ENCODE measurements at places on chromosomes 1 and 21. TPM values are rescaled to one million over a fixed set of nuclear protein-coding genes. Genes with fewer than 3 reads are reported as not detected.

DNA sequence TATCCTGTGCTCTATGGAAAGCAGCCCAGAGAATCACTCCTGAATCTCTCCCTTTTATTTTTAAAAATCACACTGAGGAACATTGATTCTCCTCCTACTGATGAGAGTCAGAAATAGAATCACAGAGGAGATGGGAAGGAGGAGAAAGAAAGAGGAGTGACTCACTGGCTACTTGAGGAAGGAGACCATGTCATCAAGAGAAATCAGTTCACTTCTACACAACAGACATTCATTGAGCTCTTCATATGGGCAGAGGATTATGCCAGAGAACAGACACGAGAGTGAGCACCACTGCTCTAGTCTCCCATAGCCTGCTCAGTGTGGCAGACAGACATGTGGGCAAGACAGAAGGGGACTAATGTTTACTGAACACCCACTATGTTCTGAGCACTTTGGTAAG, 44.2 kb downstream of the RAB3B start:
- no peak overlapping the region for H3K27ac ChIP-seq
- H3K36me3 ChIP-seq = no peaks in the 10 kb centered on the region
- no peaks in the 10 kb centered on the region for H3K27me3 ChIP-seq
- no peaks in the 10 kb centered on the region for H3K4me1 ChIP-seq

- DNase-seq = no peak
- no peaks in the 10 kb centered on the region for H3K36me3 ChIP-seq
- H3K4me1 ChIP-seq = no peaks in the 10 kb centered on the region
- no peak overlapping the region for H3K27ac ChIP-seq
- no peak overlapping the region for H3K4me3 ChIP-seq
These were observed 1.8 kb downstream of the VWA1 start for GRCh38 chr1:1437033-1437903.

- H3K4me1 ChIP-seq = no peaks in the 10 kb centered on the region
- no peaks in the 10 kb centered on the region for H3K36me3 ChIP-seq
- H3K27ac ChIP-seq = no peak overlapping the region
These were observed 60.2 kb downstream of the RIPK4 start for GRCh38 chr21:41706678-41707077.

GRCh38 chr1:230114237-230114651, 47.2 kb downstream of the GALNT2 start:
- H3K36me3 ChIP-seq = peaks cover 1% of the 10 kb centered on the region
- no peak overlapping the region for H3K27ac ChIP-seq
- no peaks in the 10 kb centered on the region for H3K27me3 ChIP-seq
- H3K4me1 ChIP-seq = peaks cover 4% of the 10 kb centered on the region
- no peak for DNase-seq

DNA sequence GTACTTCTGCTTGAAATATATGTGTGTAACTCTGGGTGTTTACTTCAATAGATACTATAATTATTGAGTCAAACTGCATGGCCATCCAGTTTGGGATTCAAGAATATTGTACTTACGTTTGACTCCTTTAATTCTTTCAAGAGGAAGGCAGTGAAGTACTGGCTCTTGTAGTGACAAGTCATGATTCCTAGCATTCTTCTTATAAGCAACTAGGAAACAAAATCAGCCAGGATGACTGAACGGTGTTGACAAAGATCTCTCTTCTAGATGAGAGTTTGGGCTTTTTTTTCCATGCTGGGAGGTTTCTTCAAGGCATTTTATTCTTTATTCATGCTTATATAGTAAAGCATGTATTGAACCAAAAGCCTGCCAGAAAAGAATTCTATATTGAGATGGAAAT, 58.3 kb downstream of the CLEC20A start:
- H3K36me3 ChIP-seq = peaks cover 3% of the 10 kb centered on the region
- H3K4me3 ChIP-seq = no peak overlapping the region
- H3K4me1 ChIP-seq = no peaks in the 10 kb centered on the region
- H3K27ac ChIP-seq = no peak overlapping the region
- H3K27me3 ChIP-seq = no peaks in the 10 kb centered on the region
- DNase-seq = no peak

DNA sequence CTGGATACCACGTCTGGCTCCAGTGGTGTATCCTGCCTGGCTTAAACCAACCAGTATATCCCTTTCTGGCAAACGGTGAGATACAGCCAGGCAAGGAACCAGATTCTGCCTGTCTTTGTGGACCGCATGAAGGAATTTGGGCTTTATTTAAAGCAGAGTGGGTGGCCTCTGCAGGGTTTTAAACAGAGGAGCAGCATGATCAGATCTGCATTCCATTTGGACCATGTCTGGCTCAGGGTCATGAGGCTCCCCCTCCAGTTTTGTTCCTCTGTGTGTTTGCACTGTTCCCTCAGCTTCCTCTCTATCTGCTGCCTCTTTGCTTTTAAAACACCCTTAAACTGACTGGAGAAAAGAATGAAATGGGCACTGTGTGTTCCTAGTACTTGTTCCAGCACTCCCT, 195.0 kb downstream of the GIPC2 start:
- H3K27ac ChIP-seq = no peak overlapping the region
- no peaks in the 10 kb centered on the region for H3K27me3 ChIP-seq
- no peaks in the 10 kb centered on the region for H3K36me3 ChIP-seq
- DNase-seq = no peak
- no peak overlapping the region for H3K4me3 ChIP-seq
- H3K4me1 ChIP-seq = no peaks in the 10 kb centered on the region

DNA sequence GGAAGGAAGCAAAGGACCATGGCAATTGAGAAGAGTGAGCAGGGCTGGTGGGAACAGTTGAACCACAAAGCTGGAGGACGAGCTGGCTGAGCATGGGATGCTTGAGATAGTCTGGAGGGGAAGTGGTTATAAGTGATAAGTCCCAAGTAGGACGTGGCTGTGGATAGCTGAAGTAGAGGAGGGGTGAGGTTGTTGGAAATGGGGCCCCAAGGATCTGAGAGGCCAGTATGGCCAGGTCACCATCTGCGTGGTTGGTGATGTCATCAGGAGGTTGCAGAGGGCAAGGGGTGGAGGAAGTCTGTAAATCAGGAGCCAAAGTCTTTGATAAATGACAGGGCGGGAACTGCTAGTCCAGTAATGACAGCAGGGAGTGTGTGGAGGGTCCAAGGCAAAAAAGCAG, 11.0 kb upstream of the REN start:
- no peak overlapping the region for H3K4me3 ChIP-seq
- H3K27ac ChIP-seq = no peak overlapping the region
- H3K27me3 ChIP-seq = no peaks in the 10 kb centered on the region
- no peak for DNase-seq
- H3K4me1 ChIP-seq = no peaks in the 10 kb centered on the region
- H3K36me3 ChIP-seq = no peaks in the 10 kb centered on the region

- no peak for DNase-seq
- no peaks in the 10 kb centered on the region for H3K27me3 ChIP-seq
- H3K27ac ChIP-seq = peak overlapping the region; percentile 43
- no peaks in the 10 kb centered on the region for H3K36me3 ChIP-seq
- no peak overlapping the region for H3K4me3 ChIP-seq
These were observed 307.1 kb downstream of the CTH start for GRCh38 chr1:70718086-70718630.

- H3K4me1 ChIP-seq = peaks cover 4% of the 10 kb centered on the region
- H3K4me3 ChIP-seq = no peak overlapping the region
- no peak for DNase-seq
- no peak overlapping the region for H3K27ac ChIP-seq
These were observed 446.9 kb upstream of the LRRC7 start for GRCh38 chr1:69120817-69121216.

DNA sequence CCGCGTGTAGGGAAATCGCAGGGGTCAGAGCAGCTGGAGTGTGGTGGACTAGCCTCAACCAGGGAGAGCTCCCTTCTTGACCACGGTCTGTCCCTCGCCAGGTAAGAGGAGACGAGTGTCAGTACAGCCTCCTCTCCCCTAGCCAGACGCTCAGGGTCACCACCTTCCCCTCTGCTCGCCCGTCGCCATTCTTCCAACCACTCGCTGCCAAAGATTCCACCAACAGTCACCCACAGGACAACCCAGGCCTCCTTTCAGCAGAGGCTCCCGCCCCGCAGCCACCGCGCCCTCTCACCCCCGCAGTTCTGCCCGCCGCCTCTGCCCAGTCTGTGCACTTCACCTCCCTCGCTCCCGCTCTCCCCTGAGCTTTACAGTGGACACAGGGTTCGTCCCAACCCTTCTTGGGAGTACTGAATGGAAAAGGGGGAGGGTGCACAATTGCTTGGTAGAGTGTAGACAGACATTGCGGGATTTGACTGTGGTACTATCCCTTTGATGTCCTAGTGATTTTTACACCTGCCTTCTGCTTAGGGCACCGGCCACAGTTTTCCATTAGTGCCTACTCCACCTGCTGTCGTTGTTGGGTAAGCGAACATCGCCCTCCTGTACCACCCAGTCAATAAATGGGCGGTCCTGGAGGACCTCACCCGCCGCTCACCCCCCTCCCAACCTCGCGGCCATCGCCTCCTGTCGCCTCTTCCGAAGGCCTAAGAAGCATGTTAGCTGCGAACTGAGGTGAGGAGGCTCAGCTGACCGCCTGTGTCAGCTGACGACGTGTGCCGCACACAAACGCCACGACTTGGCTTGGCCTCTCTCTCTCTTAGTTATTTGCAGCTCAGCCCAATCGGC, 9.2 kb upstream of the NBPF11 start:
- no peak for DNase-seq
- no peak overlapping the region for H3K27ac ChIP-seq
- no peaks in the 10 kb centered on the region for H3K4me1 ChIP-seq
- H3K36me3 ChIP-seq = no peaks in the 10 kb centered on the region
- no peak overlapping the region for H3K4me3 ChIP-seq

DNA sequence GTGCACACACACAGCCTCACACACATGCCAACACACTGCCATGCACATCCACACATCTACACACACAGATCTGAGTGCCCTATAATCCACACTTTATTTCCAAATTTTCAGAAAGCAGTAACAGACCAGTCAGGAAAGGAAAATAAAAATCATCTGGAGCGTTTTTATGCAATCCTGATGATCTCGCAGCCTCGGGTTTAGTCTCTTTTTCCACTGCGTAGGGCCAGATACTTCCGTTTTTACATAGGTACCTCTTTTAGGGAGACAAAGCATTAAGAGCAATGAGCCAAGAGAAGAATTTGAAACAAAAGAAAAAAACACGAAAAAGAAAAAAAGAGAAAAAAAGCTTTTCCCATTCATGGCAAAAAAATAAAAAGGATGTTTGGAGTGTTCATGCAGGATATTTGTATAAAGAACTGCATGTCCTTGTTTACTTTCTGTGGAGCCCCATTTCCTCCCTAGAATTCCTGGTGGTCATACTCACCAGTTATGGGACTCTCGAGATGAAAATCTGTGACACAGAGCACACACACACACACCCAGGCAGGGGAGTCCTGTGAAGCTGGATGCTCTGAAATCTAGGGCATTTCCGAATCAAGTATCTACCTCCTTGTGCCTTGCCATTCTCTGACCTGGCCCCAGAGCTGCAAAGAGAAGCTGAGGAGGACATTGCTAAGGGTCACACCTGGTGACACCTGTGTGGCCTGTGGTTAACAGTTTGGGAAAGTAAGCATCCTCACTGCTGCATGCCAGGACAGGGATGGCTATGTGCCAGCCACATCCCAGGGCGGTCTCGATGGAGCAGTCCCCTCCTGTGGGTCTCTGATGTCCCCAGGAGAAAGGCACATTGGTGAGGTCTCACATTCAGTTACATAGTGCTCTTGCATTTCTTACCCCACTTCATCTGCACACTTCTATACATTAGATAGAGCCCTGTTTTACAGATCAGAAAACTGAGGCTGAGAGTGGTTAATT, 83.6 kb downstream of the RUNX1 start:
- H3K27ac ChIP-seq = no peak overlapping the region
- no peaks in the 10 kb centered on the region for H3K36me3 ChIP-seq
- H3K4me1 ChIP-seq = no peaks in the 10 kb centered on the region
- DNase-seq = no peak
- no peaks in the 10 kb centered on the region for H3K27me3 ChIP-seq

GRCh38 chr1:93680076-93680419, 1.6 kb downstream of the BCAR3 start:
- no peaks in the 10 kb centered on the region for H3K27me3 ChIP-seq
- no peak overlapping the region for H3K4me3 ChIP-seq
- H3K27ac ChIP-seq = peak overlapping the region; percentile 73
- H3K4me1 ChIP-seq = no peaks in the 10 kb centered on the region

- DNase-seq = no peak
- H3K4me1 ChIP-seq = no peaks in the 10 kb centered on the region
- H3K4me3 ChIP-seq = no peak overlapping the region
- no peak overlapping the region for H3K27ac ChIP-seq
- no peaks in the 10 kb centered on the region for H3K27me3 ChIP-seq
These were observed 62.0 kb downstream of the SLC44A5 start for GRCh38 chr1:75548721-75549480.

DNA sequence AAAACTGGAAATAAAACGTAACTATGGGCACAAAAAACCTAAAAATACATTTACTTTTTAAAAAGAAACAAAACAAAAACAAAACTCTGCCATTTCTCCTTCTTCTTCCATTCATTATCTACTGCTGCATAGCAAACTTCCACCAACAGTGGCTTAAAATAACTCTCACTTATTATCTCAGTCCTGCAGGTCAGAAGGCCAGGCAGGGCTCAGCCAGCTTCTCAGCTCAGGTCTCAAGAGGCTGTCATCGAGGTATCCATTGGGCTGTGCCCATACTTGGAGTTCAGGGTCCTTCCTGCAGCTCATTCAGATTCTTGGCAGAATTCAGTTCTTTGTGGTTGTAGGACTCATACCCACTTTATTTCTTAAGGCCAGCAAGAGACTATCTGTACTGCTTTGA, 352.7 kb upstream of the PLD5 start:
- H3K36me3 ChIP-seq = no peaks in the 10 kb centered on the region
- no peak for DNase-seq
- H3K27ac ChIP-seq = no peak overlapping the region
- H3K27me3 ChIP-seq = no peaks in the 10 kb centered on the region

GRCh38 chr21:42571391-42572150, 57.9 kb downstream of the SLC37A1 start:
- no peaks in the 10 kb centered on the region for H3K27me3 ChIP-seq
- no peaks in the 10 kb centered on the region for H3K36me3 ChIP-seq
- DNase-seq = peak; percentile 63

DNA sequence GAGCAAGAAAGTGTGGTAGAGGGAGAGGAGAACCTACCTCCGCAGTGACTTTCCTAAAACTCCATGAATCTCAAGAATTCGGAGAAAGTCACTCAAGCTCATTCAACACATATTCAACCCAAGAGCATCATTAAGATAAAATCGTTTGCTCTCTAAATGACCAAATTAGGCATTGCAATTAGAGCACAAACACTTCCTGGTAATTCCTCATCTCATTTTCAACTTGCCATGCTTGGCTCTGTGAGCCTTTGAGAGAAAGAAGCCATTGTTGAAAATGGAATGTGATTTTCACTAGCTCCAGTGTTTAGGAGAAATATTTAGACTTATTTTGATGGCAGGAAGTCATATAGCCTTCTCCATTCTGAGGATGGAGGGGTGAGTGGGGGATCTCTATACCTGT, 52.5 kb downstream of the KAZN start:
- no peak overlapping the region for H3K4me3 ChIP-seq
- no peaks in the 10 kb centered on the region for H3K4me1 ChIP-seq
- H3K36me3 ChIP-seq = no peaks in the 10 kb centered on the region

Gene BTBD19
- polyA plus RNA-seq = 35.4 TPM

Gene S100A1
- 7.1 TPM for polyA plus RNA-seq

Gene LRRC3
- 0.63 TPM for polyA plus RNA-seq

Gene SHE
- 2.9 TPM for polyA plus RNA-seq

Gene SPATA21
- 0.38 TPM for polyA plus RNA-seq

Gene PROK1
- polyA plus RNA-seq = 0.25 TPM

Gene AJAP1
- polyA plus RNA-seq = not detected

Gene IGFN1
- polyA plus RNA-seq = 0.03 TPM

Gene SELENBP1
- 171 TPM for polyA plus RNA-seq

Gene OR2T10
- polyA plus RNA-seq = not detected

Gene NHLH1
- not detected for polyA plus RNA-seq
